ENCODE measurements at places on chromosomes 13 and 19.

GRCh38 chr13:86945584-86945983, 725.6 kb upstream of the SLITRK5 start:
- DNase-seq = no peak

- DNase-seq = no peak
Observed at GRCh38 chr13:114073881-114074612, 58.4 kb downstream of the RASA3 start.

DNA sequence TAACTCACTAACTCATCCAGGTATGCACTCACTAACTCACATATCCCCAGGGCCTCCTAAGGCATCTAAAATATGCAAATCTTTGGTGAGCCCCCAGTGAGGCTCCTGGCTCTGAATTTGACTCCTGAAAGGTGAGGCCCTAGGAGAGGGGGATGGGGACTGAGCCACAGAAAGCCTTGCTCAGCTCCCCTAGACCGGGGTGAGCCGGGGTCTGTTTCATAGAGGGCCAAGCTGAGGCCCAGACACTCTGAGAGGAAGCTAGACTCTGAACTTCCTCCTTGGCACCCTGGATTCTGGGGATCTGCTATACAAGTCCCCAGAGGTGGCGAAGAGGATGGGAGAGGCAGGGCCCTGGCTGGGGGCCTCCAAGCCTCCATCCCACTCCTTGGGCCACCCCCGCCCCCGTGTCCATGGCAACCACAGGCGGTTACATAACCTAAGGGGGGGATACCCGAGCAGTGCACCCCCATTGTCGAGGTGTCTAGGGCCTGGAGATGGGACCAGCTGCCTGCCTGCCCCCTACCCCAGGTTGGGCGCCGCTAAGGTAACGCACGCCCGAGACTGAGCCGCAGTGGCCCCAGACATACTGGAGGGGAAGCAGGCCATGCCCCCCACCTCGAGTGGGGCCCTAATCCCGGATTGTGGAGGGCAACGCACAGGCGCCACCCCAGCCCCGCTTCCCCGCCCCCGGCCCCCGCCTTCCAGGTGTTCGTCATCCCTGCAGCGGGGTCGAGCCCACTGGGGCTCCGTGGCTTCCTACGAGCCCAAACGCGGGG, 646 bp downstream of the ABHD8 start:
- no peak for DNase-seq

DNA sequence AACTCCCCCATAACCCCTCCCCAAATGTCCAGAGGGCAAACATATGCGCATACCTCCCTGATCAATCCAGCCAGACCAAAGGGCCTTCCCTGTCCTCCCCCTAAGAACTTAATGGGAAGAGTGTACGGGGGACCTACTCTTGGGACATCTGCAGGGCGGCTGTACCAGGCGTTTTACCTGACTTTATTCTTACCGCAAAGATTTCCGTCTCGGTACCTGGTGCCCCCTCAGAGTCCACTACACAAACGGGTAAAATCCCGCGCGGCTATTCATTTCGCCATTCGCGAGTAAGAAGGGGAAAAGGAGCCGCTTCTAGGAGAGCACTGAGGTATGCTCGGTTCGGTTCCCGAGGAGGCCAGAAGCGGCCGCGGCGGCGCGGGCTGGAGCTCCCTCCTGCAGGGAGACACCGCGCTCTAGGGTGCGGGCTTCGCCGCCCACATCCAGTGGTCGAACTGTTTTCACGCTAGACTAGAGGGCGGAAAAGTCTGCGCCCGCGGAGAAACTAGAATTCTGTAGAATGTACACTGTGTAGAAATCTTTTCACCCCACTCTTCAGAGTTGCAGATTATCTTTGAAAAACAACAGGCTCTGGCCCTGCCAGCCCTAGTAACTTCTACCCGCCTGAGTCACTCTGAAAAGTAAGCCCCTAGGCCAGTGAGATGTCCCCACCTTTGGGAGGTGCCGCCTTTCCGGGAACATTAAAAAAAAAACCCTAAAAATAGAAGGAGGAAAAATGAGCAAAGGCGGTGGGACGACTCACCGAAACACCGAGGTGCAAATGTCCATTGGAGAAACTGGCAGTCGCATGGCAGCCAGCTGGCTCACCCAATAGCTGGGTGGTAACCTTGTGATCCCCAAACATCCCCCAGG, 3.8 kb upstream of the TSHZ3 start:
- no peak for DNase-seq

DNA sequence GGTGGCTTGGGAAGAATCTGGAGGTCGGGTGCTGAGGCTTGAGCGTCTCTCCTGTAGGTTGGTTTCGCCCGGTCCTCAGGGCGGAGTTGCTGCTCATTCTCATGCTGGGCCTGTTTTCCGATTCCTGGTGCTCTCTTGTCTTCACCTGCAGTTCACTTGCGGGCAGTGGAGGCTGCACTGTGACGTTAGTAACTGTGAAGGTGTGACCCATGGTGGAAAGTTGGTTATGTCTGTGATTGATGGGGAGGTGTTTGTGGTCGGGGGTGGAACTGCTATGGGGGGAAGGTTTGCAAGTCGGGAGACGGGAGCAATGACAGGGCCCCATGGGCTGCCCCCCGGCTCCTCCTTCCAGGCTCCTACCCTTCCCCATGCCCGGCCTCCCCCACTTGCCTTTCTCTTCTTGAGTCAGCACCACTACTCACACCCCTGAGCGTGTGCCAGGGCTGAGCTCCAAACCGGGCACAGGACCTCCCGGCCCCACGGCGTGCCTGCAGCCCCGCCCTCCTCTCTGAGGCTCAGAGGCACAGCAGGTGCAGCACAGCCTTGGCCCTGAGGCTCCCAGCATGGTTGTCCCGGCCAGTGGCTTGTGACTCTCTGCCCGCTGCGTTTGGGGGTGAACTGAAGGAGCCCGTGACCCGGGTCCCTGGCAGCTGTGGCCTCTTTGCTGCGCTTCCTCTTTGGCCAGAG, 79.1 kb downstream of the ATP11A start:
- DNase-seq = no peak

GRCh38 chr13:57787058-57787791, 155.7 kb downstream of the PCDH17 start:
- DNase-seq = no peak

- DNase-seq = no peak
Observed at GRCh38 chr13:87872813-87873212, 201.6 kb downstream of the SLITRK5 start.

DNA sequence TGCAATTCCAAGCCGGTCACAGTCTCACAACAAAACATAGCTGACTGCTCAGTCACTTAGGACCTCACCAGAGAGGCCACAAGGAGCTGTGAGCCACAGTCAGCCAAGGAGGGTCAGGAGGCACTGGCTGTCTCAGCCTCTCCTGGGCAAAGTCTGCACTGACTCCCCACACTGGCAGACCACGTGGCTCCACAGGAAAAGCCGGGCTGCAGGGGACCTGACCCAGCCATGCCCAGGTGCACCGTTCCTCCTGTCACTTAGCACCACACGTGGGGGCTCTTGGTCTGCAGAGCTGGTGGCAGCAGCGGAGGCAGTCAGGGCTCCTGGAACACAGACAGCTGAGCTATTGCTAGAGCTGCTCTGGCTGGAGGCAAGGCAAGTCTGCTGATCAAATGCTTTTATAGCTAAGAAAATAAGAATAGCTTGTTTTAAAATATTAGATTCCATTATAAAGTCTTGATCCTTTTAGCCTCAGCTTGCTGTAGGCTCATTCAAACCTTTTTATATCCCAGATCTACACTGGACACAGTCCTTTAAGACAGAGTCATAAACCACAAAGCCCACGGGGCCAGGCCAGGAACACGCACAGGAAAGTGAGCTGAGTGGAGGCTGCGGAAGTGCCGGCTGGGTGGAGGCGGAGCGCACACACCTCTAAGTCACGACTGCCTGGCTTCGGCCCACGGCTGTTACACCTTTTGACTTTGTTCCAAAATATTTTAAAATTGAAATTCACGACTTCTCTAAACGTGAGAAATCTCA, 744.1 kb downstream of the UQCRFS1 start:
- DNase-seq = peak; percentile 30

DNA sequence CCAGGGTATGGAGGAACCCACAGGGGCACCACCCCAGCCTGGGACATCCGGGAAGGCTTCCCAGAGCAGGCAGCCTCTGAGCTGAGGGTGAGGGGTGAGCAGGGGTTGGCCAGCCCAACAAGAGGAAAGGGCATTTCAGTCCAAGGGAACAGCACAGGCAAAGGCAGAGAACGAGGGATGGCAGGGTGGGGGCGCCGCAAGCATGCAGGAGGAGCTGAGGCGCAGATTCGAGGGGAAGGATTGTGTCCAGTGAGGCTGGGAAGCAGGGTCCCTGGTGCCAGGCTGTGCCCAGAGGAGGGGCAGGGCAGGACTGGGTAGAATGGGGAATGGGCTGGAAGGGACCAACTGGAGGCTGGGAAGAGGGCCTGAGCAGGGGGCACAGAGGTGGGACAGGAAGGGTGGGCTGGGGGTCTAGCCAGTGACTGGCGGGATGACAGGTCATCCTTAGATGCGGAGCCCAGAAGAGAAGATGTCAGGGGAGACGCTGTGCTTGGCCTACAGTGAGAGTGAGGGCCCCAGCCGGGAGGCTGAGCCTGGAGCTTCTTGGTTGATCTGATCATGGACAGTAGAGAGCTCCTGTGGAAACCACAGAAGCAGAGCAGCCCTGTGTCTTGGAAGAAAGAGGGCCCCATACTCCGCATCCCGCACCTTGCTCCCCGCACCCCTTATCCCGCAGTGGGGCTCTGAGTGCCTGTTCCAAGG, 13.6 kb downstream of the EMP3 start:
- no peak for DNase-seq

GRCh38 chr19:33789344-33789743, 7.3 kb upstream of the KCTD15 start:
- DNase-seq = no peak

DNA sequence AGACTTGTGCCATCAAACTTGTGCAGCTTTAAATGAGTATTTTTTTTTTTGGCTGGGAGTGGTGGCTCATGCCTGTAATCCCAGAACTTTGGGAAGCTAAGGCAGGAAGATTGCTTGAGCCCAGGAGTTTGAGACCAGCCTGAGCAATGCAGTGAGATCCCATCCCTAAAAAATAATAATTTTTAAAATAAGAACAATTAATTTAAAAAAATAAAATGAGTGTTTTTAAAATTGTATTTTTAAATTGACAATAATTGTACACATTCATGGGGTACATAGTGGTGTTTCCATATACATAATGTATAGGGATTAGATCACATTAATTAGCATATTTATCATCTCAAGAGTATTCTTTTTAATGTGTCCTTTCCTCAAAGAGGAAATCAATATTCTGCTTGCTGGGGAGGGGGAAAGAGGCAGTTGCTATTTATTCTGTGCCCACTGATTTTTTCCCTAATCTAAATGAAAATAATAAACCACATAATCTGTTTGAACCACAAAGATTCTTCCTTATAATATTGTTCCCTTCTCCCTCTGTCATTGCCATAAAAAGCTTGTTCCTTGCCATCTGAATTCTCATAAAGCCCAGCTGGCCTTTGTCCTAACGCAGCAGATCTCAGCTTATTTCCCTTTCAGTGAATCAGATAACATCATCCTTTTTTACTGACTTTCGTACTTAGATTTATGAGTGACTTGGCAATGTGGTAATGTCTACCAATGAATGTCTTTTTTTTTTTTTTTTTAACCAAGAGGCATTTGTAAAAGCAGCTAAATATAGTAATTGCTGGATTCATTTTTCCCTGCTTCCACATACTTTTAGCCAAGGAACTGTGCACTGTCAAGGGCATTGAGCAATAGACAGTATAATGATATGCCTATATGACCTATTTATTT, 81.8 kb upstream of the RUBCNL start:
- DNase-seq = no peak

- DNase-seq = no peak
Observed at GRCh38 chr13:114118086-114118485, 14.3 kb downstream of the RASA3 start.

- DNase-seq = peak; percentile 39
Observed at GRCh38 chr13:50128428-50128931, 113.2 kb downstream of the KCNRG start.

- DNase-seq = no peak
Observed at GRCh38 chr19:28862238-28862637, 350.7 kb downstream of the UQCRFS1 start.

DNA sequence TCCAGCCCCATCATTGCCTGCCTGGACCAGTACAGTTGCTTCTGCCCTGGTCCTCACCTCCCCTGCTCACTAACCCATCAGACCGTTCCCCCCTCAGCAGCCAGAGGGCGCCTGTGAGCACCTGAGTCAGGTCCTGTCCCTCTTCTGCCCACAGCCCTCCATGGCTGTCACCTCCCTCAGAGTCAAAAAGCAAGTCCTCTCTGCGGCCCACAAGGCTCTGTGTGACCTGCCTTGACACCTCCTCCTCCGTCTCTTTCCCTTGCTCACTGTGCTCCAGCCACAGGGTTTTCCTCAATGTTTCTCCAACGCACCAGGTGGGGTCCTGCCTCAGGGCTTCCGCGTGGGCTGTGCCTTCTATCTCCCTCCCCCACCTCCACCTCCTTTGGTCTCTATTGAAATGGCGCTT, 29.4 kb upstream of the PTPRS start:
- peak; percentile 86 for DNase-seq

- no peak for DNase-seq
Observed at GRCh38 chr13:110702591-110703526, 3.1 kb downstream of the CARS2 start.

- DNase-seq = no peak
Observed at GRCh38 chr13:40981361-40981760, 37.8 kb downstream of the ELF1 start.

GRCh38 chr19:53907193-53907581, 1.9 kb upstream of the CACNG7 start:
- no peak for DNase-seq

- DNase-seq = no peak
Observed at GRCh38 chr19:54366811-54367210, 2.1 kb upstream of the LAIR1 start.

DNA sequence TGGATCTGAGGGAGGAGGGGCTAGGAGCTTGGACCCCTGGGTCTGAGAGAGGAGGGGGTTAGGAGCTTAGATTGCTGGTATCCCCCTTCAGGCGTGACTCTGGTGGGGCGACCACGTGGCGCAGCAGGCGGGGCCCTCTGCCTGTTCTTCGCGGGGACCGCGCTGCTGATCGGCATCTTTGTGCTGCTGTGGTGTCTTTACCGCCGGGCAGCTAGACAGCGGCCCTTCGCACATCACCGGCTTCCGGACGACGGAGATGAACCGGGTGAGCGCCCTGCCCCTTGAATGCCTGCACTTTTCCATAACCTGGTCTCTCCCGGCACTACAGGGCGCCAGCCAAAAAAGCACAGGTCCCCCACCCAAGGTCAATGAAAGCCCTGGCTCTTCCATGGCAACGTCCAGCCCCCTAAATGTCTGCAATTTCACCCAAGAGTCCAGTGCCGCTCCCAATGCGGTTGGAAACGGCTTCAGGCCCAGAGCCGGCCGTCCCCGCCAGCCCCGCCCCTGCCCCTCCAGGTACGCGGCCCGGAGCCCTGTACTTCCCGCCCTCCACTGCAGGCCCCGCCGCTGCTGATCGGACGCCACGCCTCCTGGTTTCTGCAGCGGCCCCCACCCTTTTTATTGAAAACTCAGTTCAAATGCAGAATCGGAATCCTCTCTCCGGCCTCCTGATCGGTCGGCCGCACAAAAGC, 2.8 kb downstream of the GFY start:
- DNase-seq = peak; percentile 51

- DNase-seq = no peak
Observed at GRCh38 chr13:75493156-75493555, 11.2 kb upstream of the TBC1D4 start.

GRCh38 chr13:114065926-114066774, 66.3 kb downstream of the RASA3 start:
- peak; percentile 62 for DNase-seq
